ENCODE measurements at places on chromosomes 6 and 20.

GRCh38 chr6:42295181-42295580 lies 77.5 kb upstream of the MRPS10 start:
- no peak for DNase-seq

DNA sequence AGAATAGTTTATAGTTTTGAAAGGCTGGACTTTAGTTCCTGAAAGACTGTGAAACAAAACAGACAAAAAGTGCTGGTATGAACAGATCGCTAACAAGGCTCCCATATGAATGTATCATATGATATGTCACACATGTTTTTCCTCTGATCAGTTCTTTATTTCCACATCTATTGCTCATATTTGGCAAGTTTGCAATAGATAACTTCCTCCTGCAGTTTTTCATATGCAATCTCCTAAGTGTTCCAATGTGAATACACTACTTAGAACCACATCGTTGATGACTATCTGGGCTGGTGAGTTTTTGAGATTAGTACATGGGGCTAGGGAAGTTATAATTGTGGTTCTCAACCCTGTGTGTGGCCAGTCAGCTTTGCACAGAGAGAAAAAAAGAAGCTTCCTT lies 23.1 kb downstream of the CRYBG1 start:
- DNase-seq = no peak

DNA sequence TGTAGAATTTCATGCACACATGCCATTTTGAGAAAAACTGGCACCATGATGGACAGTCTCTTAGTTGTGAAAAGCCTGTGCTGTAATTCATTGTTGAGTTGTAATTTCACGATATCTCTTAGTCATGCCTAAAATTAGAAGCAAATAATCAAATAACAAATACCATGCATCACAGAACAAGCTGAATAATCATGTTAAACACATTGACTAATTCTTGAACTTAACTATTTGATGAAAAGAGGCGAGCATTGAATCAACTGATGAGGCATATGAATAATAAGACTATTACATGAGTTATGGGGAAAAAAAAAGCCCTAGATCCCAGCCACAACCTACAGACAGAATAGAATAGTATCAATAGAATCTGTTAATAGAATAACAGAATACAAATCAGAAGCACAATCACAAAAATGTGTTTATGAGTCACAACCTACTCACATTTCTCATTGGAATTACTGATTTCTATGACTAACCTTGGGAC lies 14.2 kb upstream of the RNF217 start:
- no peak for DNase-seq

DNA sequence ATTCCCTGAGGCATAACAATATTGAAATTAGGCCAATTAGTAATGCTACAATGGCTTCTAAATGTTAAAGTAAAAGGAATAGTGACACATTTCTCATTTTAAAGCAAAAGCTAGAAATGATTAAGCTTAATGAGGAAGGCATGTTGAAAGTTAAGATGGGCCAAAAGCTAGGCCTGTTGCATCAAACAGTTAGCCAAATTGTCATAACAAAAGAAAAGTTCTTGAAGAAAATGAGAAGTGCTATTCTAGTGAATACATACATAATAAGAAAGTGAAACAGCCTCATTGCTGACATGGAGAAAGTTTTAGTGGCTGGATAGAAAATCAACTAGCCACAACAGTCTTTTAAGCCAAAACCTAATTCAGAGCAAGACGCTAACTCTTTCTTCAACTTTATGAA lies 12.9 kb downstream of the OR2A4 start:
- DNase-seq = no peak

DNA sequence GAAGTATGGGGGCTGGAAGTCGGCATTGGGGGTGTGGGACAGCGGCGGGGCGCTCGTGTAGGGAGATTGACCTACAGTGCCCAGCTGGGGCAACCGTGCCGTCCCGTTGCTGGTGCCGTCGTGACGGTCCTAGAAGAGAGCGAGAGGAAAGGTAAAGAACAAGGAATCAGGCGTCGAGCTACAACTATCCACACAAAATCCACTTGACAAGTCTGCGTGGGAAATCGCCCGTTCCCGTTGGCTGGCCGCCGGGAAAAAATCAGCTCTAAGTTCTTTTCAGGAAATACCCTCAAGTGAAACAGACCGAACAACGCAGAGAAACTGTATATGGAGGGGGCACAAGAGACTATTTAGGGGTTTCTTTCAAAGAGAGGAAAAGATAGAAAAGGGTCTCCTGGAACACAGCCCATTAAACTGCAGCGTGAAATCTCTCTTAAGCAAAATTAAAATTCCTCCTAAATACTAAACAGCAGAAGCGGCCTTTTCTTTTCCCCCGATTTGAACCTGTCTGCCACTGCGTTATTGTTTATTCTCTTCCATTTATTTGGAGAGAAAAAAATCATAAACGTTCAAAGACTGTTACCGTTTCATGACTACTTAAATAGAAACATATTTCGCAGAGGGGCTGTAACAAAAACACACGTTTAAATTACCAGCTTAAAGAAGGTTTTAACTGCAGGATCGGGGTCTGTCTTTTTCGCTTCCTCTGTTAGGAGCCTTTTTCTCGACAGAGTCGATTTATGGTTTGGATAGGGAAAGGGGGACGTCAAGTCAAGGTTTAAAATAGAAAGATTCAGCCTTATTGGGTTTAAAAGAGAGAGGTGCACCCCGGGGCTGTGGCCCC lies 4.4 kb downstream of the TFAP2A start:
- no peak for DNase-seq

DNA sequence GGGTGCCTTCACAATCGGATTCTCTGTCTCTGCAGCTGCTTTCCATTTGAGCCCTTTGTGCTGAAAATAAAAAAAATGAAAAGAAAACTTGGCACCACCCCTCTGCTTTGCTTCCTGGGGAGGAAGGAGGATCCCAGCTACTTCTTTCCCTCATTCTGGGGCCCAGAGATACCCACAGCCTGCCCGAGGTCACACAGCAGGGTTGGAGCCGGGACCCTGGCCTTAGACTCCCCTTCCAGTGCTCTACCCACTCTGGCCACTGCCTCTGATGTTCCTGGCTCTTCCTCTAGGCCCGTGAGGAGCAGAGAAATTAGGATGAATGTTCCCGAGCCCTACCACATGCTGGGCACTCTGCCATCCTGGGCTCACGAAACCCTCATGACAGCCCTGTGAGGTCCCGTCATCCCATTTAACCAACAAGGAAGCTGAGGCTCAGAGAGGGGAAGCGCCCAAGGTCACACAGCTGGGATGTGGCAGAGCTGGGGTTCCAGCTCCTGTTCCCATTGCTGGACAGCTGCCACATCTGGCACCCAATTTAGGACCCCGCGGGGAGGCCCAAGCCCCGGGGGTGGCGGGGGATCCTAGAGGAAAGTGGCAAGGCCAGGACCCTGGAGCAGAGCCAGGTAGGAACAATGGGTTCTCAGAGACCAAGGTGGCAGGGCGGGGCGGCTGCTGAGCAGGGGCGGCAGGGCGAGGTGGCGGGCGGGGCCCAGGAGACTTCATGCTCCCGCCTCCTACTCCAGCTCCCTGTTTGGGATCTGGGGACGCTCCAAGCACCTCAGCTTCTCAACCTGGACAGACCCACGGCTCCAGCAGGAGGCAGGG lies 76.6 kb downstream of the CEBPB start:
- DNase-seq = no peak

- no peak for DNase-seq
These were observed 22.6 kb upstream of the HLA-A start for GRCh38 chr6:29919506-29920445.

- no peak for DNase-seq
These were observed 8.0 kb downstream of the TMEM181 start for GRCh38 chr6:158567871-158568401.

GRCh38 chr6:159808647-159809046 lies 8.6 kb downstream of the PNLDC1 start:
- no peak for DNase-seq

DNA sequence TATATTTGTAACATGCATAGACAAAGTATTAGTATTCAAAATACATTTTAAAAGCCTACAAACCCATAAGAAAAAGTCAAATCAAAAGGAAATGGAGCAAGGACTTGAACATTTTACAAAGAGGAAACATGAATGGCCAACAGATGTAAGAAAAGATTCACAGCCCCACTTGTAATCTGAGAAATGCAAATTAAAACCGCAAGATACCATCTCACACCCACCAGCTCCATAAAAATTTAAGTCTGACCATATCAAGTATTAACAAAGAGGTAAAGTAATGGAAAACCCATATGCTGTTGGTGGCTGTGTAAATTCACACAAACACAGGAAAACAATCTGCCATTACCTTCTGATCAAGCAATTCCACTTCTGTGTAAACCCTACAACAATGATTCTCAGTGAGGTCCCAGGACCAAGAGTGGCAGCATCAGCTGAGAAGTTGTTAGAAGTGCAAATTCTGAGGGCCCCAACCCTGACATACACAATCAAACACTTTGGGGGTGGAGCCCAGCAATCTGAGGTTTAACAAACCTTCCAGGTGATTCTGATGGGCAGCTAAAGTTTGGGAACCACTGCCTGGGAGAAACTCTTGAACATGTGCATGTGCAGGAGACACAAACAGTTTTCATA lies 30.9 kb downstream of the BCL2L1 start:
- no peak for DNase-seq

DNA sequence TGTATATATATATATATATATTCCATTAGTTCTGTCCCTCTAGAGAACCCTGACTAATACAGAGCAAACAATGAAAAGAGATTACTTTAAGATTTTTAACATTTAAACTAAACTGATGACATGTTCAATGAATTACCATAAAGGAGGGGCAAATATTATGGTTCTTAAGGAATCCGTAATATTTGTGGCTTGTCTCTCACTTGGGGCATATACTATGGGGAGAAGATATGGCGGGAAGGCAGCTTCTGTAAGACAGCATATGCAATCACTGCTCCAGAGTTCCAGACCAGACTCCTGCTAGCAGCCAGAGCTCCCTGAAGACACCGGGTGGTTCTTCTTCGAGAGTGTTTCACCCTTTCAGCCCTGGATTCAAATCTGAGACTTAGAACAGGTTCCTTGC lies 321.1 kb upstream of the NT5E start:
- DNase-seq = no peak

DNA sequence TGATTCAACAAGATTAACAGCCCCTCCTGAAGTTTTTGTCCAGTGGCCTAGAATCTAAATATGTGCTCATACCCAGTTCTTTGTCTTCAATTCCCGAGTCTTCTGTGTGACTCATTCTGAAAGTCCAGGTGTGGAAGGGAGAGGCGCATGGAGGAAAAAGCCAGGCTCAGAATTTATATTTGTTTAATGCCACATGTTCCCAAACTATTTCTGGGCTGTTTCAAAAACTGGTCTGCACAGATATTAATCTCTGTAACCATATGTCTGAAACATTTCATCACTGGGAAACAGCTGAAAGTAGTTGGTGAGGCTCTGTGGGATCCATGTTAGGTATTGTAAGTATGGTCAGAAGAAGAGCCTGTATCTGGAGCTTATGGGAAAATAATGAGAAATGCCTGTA lies 266.0 kb downstream of the PAX1 start:
- no peak for DNase-seq

- DNase-seq = no peak
These were observed 88.1 kb downstream of the SYNJ2 start for GRCh38 chr6:158069800-158070195.

GRCh38 chr6:126764104-126764503 lies 354.4 kb upstream of the RSPO3 start:
- no peak for DNase-seq

DNA sequence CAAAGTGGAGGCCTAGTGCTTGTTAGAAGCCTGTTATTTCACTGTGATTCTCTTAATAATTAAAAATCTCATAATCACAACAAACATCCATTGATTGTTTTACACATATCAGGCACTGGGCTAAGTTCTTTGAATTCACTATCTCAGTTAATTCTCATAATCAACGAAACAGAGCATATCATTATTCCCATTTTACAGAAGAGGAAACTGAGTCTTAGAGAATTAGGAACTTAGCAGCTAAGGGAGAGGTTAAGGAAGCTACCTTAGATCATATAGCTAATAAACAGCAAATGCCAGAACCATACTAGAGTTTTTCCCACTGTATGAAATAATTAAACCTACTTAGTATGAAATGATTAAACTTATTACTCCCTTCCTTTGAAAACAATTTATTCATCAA lies 7.0 kb downstream of the HMGN3 start:
- DNase-seq = no peak

GRCh38 chr20:5706797-5707196 lies 43.4 kb upstream of the SHLD1 start:
- no peak for DNase-seq

DNA sequence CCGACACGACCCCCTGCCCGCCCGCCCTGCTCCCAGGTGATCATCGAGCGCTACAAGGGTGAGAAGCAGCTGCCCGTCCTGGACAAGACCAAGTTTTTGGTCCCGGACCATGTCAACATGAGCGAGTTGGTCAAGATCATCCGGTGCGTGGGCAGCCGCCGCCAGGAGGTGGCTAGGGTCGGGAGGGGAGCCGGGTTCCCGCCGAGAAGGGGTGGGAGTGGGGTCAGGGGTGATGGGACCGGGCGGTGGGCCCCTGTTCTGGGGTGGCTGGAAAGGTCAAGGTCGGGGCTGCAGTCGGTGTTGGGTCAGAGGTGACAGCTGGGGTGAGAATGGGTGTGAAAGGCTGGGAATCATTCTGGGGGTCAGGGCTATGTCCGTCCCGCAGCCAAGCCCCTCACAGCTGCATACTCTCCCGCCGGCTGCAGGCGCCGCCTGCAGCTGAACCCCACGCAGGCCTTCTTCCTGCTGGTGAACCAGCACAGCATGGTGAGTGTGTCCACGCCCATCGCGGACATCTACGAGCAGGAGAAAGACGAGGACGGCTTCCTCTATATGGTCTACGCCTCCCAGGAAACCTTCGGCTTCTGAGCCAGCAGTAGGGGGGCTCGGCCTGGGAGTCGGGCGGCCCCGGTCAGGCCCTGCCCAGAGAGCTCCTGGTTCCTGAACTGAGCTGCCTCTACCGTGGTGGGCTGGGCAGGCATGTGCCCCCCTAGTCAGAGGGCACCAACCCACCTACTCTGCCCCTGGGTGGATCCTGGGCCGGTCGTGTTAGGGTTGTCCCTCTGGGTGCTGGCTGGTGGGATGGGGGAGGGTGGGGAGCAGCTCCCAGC lies 1.0 kb downstream of the MAP1LC3A start:
- DNase-seq = no peak

- no peak for DNase-seq
These were observed 88.5 kb downstream of the PSMG4 start for GRCh38 chr6:3347247-3347646.

DNA sequence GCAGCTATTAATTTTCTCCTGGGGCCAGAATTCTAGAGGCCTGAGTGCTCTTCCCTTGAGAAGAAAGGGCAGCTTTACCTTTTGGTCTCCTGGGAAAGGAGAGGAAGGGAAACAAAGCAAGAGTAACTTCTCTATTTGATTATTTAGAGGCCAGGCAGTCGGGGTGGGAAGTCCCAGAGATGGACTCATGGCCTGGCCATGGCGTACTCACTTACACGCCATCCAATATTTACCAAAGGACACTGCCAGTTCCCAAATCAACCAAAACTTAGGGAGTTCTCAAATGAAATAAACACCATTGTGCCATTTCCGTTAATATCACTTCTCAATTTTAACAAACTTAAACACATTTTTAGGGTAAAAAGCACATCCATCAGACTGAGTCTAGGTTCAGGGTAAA lies 76.6 kb downstream of the CDS2 start:
- DNase-seq = no peak

- DNase-seq = peak; percentile 25
These were observed 32.4 kb downstream of the CPXM1 start for GRCh38 chr20:2767768-2768631.

- no peak for DNase-seq
These were observed 123.3 kb upstream of the NXT1 start for GRCh38 chr20:23227274-23227673.

GRCh38 chr20:64062276-64062595 lies 762 bp upstream of the TCEA2 start:
- no peak for DNase-seq

All from ELF-1 (cell line).